ENCODE measurements at places on chromosomes 7 and 10.

DNA sequence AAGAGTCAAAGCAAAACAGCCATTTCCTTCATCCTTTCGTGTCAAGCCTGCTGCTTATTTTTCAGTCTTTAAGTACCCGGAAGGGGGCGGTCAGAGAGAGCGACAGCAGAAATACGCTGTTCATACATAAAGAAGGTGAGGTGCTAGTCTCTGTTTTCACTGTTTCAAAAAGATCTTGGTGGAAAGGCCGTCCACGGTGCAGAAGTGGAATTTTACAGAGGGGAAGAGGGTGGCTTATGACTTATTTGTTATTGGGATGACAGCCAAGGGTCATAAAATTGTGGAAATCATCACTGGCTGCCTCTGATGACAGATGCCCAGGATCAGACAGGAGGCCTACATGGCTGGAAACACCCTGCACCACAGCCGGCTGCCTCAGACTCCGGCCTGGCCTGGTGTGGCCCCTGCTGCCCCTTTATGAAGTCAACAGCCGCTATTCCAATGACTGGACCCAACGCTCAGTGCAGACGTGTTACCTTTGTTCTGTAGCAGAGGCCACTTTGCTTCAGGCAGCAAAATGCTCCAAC is 57.0 kb downstream of the HIPK2 start:
- no peak for DNase-seq

- no peak for DNase-seq
These were observed 16.8 kb upstream of the ABCB5 start for GRCh38 chr7:20598459-20599309.

DNA sequence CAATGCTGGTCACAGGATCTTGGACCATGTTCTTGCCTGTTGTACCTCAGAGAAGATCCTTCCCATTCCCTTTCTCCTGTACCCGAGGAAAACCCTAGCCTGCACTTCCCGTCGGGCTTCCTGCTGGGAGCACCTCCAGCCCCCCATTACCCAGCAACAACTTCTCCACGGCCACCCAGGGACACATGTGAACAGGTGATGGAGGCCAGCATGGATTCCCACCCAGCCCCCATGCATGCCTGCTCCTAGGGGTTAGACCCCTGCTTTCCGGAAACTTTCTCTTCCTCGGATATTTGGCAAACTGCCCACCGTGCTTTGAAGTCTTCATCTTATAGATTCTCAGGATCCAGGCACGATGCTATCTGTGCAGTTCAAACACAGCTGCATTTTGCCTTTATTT is 67.3 kb downstream of the CALML3 start:
- DNase-seq = no peak

DNA sequence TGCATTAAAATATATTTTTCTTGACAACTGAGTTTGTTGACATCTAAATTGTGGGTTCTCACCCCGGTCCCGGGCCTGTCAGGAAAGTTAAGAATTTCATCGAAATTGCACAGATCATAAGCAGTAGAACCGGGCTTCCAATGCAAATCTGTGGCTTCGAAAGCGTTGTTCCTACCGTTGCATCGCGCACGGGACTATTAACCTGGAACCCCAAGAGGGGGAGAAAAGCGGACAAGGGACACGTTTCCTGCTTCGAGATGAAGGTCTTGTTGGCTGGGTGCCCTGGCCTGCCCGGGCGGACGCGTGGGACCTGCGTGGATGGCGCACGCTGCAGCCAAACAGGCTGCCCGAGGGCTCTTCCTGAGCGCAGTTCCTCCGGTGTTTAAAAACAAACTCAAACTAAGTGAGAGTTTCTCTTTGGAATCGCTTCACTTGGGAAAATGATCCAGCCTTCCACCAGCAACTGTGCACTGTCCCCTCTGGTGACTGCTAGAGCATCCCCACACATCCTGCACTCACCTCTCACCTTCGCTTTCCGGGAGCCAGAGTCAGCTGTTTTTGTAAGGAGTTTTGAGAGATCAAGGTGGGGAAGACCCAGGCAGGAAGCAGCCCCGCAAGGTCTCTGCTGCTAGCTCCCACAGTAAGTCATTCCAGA is 5.1 kb upstream of the TBX20 start:
- no peak for DNase-seq

- no peak for DNase-seq
These were observed 11.4 kb upstream of the LRRC61 start for GRCh38 chr7:150311711-150312110.

DNA sequence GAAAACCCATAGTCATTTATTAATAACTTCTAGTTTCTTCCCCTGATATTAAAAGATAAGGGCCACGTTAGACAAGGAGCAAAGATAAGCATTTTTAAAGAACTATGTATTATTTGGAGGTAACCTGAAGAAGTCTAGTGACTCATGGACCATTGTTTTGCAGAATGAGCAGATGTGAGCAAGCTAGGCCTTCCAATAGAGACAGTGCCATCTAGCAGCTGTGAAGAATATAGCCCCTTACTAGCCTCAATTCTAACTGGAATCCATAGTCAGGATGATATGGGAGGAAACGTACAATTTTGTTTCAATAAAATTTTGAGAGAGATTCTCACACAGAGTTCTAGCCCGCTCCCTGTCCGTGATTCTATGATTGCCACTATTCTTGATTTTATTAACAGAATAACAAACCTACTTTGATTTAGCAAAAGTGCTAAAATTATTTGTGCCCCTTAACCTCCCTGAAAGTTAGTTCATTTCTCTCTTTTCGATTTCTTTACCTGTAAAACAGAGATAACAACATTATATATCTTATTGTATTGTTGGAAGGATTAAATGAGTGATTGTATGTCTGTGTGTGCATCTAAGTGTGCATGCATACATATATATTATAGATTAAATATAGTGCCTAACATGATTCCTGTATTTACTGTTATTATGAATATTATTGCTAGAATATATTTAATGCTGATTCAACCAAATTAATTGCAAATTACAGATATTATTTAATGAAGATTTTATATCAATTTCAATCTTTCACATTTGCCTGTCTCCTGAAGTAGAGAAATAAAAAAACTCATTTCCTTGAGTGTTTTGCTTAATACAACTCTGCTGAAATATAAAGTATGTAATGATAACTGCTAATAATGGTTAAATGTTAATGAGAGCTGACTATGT is 22.7 kb downstream of the FAM237B start:
- DNase-seq = no peak

DNA sequence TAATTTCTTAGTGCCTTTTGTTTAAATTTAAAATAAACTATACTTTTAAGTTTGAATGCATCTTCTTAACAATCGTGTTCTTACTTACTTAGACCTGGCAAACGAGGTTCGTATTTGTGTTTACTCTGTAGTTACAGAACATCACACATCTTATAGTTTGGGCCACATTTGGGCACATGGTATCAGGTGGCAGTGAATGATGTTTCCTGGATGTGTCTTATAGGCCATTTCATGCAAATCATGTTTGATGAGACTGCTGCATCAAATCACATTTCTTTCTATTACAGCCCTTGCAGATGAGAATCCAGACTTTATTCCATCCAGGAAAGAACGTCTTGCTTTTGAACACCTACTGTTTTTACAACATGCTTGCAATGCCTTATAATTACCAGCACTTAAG is 78.5 kb downstream of the RBM33 start:
- no peak for DNase-seq

DNA sequence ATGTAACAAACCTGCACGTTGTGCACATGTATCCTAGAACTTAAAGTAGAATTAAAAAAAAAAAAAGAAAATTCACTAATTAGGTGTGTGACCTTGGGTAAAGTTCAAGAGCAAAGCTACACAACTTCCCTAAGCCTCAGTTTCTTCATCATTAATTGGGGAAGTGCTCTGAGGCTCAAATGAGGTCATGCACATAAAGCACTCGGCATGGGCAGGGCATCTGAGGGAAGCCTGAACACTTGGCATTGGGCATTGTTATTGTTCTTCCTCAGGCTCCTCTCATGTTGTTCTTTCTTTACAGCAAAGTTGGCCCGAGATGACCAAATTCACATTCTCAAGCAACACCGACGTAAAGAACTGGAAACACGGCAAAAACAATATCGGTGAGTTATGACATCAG is 21.5 kb downstream of the ALOX5 start:
- DNase-seq = no peak

DNA sequence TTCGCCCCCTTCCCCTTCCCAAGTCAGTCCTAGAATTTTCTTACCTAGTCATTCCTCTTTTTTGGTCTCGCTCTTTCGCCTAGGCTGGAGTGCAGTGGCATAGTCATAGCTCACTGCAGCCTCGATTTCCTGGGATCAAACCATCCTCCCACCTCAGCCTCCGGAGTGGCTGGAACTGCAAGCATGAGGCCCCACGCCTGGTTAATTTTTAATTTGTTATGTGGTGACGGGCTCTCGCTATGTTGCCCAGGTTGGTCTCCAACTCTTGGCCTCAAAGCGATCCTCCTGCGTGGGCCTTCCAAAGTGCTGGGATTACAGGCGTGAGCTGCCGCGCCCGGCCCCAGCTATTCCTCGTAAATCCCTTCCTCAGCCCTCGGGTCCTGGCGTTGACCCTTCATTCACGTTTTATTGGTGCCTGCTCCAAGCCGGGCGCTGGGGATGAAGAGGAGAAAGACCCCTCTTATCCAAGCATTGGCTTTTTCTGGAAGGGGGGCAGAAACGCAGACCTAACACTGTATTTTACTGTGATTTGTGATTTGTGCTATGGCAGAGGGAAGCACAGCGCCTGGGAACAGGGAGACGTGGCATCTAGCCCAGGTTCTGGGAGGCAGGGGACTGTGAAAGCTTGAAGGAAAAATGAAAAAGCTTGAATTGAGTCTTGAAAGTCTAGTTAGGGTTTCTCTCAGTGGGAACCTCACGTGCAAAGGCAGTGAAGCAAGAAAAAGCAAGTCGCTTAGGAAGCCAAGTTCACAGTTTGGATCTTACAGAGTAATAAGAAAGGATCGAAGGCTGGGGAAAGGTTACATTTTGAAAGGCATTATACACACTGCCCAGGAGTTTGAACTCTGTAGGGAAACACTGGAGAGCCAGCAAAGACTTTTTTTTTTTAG is 516 bp downstream of the ZNHIT1 start:
- no peak for DNase-seq

- DNase-seq = no peak
These were observed 134.3 kb upstream of the TNRC18 start for GRCh38 chr7:5557920-5558401.

DNA sequence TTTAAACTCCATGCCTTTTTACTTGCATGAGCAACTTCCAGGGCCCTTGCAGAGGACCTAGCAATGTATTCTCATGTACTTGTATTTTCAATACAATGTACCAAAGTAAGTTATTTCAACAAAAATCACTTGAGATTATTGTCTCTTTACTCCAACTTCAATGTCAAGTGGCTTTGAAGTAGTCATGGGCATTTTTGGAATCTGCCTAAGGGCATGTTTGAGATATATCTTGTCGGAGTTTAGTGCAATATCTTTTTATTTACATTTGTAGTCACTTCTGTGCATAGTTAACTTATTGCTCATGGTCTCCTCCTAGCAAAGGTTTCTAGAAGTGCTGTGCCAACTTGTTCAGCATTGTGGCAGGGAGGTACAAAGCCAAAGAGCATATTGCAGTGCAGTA is 508.7 kb upstream of the SEMA3D start:
- no peak for DNase-seq

GRCh38 chr10:7610026-7610425 is 56.7 kb downstream of the ITIH5 start:
- DNase-seq = no peak

DNA sequence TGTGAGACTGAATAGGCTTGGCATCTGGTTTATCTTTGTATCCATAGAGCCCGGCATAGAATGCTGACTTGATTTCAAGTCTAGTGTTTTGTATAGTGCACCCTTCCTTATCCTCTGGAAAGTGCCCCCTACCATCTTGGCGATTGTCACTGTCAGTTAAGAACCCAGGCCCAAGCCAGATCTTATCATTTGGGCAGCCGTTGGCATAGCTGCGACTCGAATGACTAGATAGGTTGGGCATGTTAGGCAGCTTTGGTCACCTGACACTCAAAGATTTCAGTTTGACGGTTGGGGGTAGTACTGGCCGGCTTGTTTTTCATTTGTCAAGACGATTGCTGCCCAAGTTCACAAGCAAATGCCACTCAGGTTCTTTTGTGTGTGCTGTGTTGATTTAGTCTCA is 6.6 kb downstream of the NIPSNAP2 start:
- no peak for DNase-seq
